ENCODE measurements at places on chromosomes 6 and 20. TPM values are rescaled to one million over a fixed set of nuclear protein-coding genes. Genes with fewer than 3 reads are reported as not detected.

DNA sequence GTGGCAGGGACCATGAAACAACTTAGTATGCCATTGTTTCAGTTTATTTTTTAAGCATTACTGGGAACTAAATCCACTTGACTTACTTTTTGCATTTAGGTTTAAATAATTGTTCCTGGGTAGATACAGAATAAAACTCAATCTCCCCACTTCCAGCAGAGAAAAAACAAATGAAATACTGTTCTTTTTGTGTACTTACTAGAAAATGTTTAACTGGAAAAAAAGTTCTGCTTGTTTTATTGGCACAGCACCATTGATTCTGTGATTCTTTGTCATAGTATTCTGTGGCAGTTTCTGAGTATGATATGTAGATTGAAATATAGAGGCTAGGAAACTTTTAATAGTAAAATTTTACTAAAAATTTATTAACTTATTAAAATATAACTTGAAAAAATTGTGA lies 10.2 kb downstream of the ASXL1 start:
- no peak for DNase-seq

GRCh38 chr6:33885132-33886057 lies 81.6 kb upstream of the MLN start:
- DNase-seq = no peak

DNA sequence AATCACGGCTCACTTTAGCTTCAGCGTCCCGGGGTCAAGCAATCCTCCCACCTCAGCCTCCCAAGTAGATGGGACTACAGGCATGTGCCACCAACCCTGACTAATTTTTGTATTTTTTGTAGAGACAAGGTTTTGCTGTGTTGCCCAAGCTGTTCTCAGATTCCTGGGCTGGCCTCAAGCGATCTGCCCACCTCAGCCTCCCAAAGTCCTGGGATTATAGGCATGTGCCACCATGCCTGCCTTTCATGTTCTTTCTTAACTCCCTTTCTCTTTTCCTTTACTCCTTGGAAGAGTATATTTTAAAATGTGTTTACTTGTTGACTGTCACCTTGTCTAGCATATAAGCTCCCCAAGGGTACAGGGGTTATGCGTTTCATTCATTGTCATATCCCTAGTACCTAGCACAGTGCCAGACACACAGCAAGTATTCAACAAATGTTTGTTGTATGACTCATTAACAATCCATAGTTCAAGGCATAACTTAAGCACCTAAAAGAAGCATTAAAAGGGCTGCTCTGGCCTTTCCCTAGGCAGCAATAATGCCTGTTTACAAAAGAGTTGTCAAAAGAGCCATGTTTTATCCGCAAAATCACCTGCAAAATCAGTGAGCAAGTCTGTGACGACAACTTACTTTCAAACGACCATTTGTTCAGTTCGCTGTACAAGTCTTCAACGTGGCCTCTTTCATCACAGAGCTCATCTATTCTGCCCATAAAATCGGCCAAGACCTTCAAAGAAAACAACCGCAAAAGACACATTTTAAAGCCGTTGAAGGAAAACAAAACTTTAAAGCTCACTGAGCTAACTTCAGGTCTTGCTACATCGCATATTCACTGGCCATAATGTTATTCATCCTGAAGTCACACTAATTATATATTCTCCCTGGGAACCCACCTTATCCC lies 4.6 kb downstream of the CYP24A1 start:
- no peak for DNase-seq

GRCh38 chr6:15941168-15941567 lies 187.7 kb upstream of the MYLIP start:
- no peak for DNase-seq

Gene LCA5
- 0.17 TPM for total RNA-seq

GRCh38 chr20:29408034-29408695 lies 1849.3 kb upstream of the DEFB115 start:
- no peak for DNase-seq

Gene PTPRT
- total RNA-seq = not detected

- DNase-seq = no peak
These were observed 102.2 kb upstream of the CCDC28A start for GRCh38 chr6:138671351-138671750.
